SJSA1 (cell line): ENCODE measurements at places on chromosomes 2 and 18. TPM values are rescaled to one million over a fixed set of nuclear protein-coding genes. Genes with fewer than 3 reads are reported as not detected.

The ACVR1C gene
- total RNA-seq: not detected in 2 replicates

The GRB14 gene
- not detected in 2 replicates for total RNA-seq

The IMPACT gene
- total RNA-seq: 27.7 and 33.2 TPM in 2 replicates

DNA sequence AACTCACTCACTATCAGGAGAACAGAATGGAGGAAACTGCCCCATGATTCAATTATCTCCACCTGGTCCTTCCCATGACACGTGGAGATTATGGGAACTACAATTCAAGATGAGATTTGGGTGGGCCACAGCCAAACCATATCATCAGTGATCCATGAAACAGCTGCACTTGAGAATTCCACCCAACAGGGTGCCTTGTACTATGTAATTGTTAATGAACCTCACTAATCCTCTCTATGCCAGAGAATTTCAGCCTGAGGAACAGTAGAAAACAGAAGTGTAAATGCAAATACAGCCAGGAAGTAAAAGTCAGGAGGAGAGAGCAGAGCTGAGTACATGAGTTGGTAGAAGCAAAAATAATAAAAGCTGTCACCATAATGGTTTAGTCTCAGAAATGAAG, 261.4 kb downstream of the EPHA4 start:
- no peaks in the 10 kb centered on the region for H3K36me3 ChIP-seq
- no peaks in the 10 kb centered on the region for H3K4me1 ChIP-seq
- H3K27ac ChIP-seq: no peak overlapping the region
- H3K4me3 ChIP-seq: no peak overlapping the region
- DNase-seq: no peak

GRCh38 chr18:21277578-21277977, 35.5 kb downstream of the GREB1L start:
- H3K27ac ChIP-seq: no peak overlapping the region
- H3K36me3 ChIP-seq: no peaks in the 10 kb centered on the region
- DNase-seq: no peak
- H3K27me3 ChIP-seq: no peaks in the 10 kb centered on the region
- H3K4me1 ChIP-seq: no peaks in the 10 kb centered on the region
- H3K4me3 ChIP-seq: no peak overlapping the region

GRCh38 chr2:191289049-191289448, 43.8 kb downstream of the MYO1B start:
- H3K27ac ChIP-seq: no peak overlapping the region
- DNase-seq: no peak
- no peaks in the 10 kb centered on the region for H3K27me3 ChIP-seq
- H3K36me3 ChIP-seq: peaks cover 8% of the 10 kb centered on the region
- H3K4me3 ChIP-seq: no peak overlapping the region

DNA sequence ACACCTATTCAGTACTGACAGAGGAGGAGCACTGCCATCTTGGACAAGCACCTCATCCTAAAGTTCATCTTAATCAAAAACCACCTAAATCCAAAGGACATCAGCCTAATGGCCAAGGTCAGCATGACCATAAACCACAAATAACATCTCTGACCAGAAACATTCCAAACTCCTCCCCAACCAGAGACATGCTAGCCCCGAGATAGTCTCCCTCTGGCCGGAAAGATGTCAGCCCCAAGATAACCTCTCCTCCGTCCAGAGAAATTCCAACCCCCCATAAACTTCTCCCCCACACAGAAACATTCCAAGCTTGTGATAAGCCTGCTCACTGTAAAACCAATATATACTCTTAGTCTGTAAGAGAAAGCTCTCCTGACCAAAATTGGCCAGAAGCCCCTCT, 260.6 kb downstream of the CLIP4 start:
- DNase-seq: no peak
- no peak overlapping the region for H3K27ac ChIP-seq
- no peaks in the 10 kb centered on the region for H3K36me3 ChIP-seq
- H3K27me3 ChIP-seq: peaks cover 6% of the 10 kb centered on the region; the same call in 1 of the 2 replicates

GRCh38 chr2:109436610-109437225, 177.0 kb downstream of the SEPTIN10 start:
- peaks cover 11% of the 10 kb centered on the region for H3K4me1 ChIP-seq
- no peak overlapping the region for H3K4me3 ChIP-seq
- H3K36me3 ChIP-seq: peaks cover 10% of the 10 kb centered on the region; the same call in 1 of the 2 replicates
- H3K27me3 ChIP-seq: no peaks in the 10 kb centered on the region
- DNase-seq: no peak
- no peak overlapping the region for H3K27ac ChIP-seq

DNA sequence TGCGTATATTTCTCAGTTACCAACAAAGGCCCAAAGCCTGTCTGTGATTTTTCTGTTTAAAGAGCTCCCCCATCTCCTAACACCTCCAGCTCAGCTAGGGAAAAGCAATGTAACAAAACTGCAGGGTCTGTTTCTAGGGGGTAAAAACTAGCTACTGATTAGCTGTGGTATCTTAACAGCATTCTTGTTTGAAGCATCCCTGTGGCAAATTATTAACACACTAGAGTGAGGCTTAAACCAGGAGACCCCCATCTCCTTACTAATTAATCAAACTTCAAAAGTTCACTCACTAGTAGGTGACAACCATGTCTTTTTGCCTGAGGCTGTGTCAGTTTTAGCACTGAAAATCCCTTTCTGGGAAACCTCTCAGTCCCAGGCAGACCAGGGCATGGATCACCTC, 186.2 kb upstream of the PARD3B start:
- H3K36me3 ChIP-seq: no peaks in the 10 kb centered on the region
- H3K4me3 ChIP-seq: no peak overlapping the region
- no peaks in the 10 kb centered on the region for H3K27me3 ChIP-seq

DNA sequence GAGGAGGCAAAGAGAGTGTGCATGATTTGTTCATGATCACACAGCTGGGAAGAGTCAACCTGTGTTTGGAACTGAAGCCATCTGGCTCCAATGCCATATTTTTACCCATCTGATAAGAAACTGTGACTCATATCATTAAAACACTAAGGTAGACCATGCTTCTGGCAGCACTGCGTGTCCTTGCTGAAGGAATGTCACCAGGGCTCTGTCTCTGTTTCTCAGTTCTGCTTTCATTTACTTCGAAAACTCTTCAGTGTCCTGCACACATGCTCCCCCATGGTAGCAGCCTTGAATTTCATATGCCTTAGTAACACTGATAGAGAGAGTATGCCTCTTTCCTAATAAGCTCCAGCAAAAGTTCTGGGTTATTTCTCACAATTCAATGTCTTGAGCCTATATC, 830.4 kb downstream of the DCDC2C start:
- no peak overlapping the region for H3K27ac ChIP-seq
- no peaks in the 10 kb centered on the region for H3K4me1 ChIP-seq
- H3K27me3 ChIP-seq: no peaks in the 10 kb centered on the region
- H3K4me3 ChIP-seq: no peak overlapping the region
- no peaks in the 10 kb centered on the region for H3K36me3 ChIP-seq
- no peak for DNase-seq
